ENCODE measurements at places on chromosomes 7 and 10. TPM values are rescaled to one million over a fixed set of nuclear protein-coding genes. Genes with fewer than 3 reads are reported as not detected.

Gene SVIL
- 349 TPM for total RNA-seq

Gene HPSE2
- 1.8 TPM for total RNA-seq

Gene SLC18A3
- total RNA-seq: not detected

Gene ZSCAN25
- total RNA-seq: 21.7 TPM

Gene AKR1C4
- total RNA-seq: not detected

Gene ACSM6
- not detected for total RNA-seq

Gene ZPBP
- total RNA-seq: not detected

- DNase-seq: no peak
- H3K4me3 ChIP-seq: no peak overlapping the region
- no peaks in the 10 kb centered on the region for H3K4me1 ChIP-seq
These were observed 118.6 kb upstream of the CARD11 start for GRCh38 chr7:3162289-3162688.

GRCh38 chr10:74924251-74924963 is 98.0 kb downstream of the KAT6B start:
- H3K27ac ChIP-seq: peak overlapping the region; percentile 75
- H3K27me3 ChIP-seq: no peaks in the 10 kb centered on the region
- no peaks in the 10 kb centered on the region for H3K36me3 ChIP-seq
- H3K4me1 ChIP-seq: peaks cover 49% of the 10 kb centered on the region

DNA sequence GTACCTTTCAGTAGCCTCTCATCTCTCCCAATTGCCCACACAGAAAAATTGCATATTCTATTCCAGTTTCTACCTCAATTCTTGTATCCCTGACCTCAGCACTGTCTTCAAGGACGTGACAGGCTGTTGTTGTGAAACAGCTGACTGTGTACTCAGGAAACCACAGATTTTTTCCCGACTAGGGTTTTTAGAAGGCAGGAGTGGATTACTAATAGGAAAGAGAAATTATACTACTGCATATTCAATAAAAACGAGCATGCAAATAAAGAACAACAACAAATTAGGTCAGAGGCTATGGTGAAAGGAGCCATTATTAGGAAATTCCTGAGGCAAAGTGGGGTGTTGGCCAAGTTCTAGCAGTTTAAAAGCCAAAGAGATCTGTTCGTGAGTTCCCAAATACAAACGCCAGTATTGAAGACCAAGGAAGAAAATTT is 93.4 kb downstream of the DOCK4 start:
- H3K27me3 ChIP-seq: no peaks in the 10 kb centered on the region
- H3K4me1 ChIP-seq: peaks cover 18% of the 10 kb centered on the region
- H3K4me3 ChIP-seq: peak overlapping the region; percentile 39
- no peaks in the 10 kb centered on the region for H3K36me3 ChIP-seq
- no peak for DNase-seq

DNA sequence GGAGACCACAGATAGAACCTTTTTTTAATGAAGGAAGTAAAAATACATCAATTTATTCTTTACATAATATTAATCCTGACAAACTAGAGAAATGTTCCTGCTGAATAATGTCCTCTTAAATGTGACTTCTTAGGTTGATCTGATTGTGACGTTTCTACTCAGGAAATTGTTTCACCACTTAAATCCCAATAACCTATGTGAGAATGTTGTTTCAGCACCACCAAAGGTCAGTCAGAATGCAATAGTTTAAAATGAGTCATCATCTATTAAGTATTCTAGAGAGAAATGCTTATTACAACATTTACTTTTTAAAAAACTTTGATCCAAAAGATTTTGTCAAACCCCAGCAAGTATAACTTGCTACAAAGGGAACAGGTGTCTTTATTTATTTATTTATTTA is 155.4 kb upstream of the CACNA2D1 start:
- H3K27ac ChIP-seq: no peak overlapping the region
- no peak for DNase-seq
- H3K36me3 ChIP-seq: no peaks in the 10 kb centered on the region
- H3K4me1 ChIP-seq: peaks cover 8% of the 10 kb centered on the region

DNA sequence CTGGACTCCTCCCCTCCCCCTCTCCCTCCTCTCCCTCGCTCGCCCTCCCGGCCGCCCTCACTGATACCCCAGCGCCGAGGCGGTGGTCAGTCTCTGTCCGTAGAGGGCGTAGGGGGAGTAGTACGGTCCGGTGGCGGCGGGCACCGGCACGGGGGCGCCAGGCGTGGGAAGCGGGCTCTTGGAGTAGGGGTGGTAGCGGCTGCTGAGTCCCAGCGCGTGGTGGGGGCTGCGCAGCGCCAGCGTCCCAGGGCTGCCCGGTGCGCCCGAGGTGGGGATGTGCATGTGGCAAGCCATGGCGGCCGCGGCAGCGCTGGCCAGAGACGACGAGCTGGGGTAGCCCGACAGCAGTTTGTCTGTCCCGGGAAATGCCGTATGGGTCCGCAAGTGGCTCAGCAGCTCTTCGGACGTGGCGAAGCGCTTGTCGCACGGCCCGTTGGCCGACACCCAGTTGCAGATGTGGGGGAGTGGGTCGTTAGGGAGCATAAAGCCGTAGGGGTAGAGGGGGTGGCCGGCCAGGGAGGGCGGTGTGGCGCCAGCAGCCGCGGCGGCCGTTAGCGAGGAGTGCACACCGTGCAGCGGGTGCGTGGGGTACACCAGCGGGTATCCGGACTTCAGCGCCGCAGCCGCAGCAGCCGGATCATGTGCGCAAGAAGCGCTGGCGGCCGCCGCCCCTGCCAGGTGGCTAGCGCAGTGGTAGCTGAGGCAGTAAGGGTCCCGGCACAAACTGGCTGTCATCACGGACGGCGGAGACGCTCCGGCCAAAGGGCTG is 2.7 kb downstream of the ZNF503 start:
- no peak for DNase-seq
- no peaks in the 10 kb centered on the region for H3K27me3 ChIP-seq
- H3K36me3 ChIP-seq: peaks cover 5% of the 10 kb centered on the region
- peak overlapping the region; percentile 99 for H3K27ac ChIP-seq

- H3K36me3 ChIP-seq: no peaks in the 10 kb centered on the region
- no peaks in the 10 kb centered on the region for H3K4me1 ChIP-seq
- H3K4me3 ChIP-seq: no peak overlapping the region
- H3K27me3 ChIP-seq: no peaks in the 10 kb centered on the region
These were observed 438.1 kb upstream of the NRP1 start for GRCh38 chr10:33772370-33773252.

DNA sequence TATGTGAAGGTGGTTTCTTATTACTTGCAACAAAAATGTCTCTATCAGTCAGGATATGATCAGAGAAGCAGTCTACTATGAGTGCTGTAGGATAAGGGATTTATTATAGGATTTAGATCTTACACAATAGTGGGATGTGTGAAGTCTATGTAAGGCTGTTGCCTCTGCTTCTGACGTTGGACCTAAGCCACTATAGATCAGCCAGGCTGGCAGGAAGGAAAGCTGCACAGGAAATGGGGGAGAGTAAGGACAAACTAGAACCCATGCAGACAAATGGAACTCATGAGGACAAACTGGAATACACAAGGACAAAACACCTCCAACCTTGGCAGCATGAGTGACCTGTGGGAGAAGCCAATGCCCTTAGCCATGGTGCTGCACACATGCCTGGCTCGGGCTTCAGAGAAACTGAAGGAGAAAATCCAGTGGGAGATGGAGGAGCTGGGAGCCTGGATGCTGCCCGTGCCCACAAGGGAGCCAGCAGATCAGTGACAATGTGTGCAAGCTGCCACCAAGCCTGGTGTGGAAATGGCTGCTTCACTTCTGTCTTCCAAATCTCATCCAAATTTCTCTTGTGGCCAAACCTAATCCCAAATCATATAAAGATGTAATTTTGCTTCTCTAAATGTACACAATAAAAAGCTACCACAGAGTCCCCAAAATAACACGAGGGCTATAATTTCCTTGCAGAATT is 147.0 kb upstream of the PCGF5 start:
- no peaks in the 10 kb centered on the region for H3K36me3 ChIP-seq
- no peak overlapping the region for H3K27ac ChIP-seq
- no peak for DNase-seq
- no peaks in the 10 kb centered on the region for H3K27me3 ChIP-seq

GRCh38 chr10:120982507-120982906 is 131.3 kb downstream of the WDR11 start:
- H3K4me1 ChIP-seq: peaks cover 4% of the 10 kb centered on the region
- H3K27me3 ChIP-seq: no peaks in the 10 kb centered on the region
- H3K4me3 ChIP-seq: no peak overlapping the region
- H3K27ac ChIP-seq: no peak overlapping the region
- no peak for DNase-seq

DNA sequence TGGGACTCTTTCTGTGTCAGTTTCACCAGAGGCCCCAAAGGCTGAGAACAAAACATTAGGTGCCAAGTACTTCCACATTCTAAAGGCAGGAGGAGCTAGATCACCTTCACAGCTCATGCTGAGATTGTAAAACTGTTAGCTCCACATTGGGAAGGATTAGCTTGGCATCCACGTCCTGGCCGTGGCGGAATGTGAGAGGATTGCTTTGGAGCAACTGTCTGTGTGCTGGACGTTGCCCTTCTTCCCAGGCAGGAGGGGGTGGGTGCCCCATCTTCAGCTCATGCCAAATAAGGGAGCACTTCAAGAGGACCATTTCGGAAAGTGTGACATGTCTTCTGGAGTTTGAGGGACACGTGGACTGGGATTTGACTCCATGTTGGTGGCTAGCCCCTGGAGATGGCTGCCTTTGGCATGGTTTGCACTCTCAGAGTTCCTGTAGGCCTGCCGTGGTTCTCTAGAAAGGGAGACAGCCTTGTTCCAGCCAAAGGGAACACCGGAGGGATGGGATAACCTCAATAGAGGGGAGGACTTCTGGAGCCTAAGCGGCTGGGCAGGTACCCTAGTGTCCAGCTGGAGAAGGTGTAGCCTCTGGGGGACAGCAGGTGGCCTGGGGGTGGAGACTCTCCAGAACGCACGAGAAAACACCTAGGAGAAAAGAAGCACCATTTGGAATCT is 19.9 kb upstream of the FMC1 start:
- H3K4me3 ChIP-seq: no peak overlapping the region
- H3K36me3 ChIP-seq: no peaks in the 10 kb centered on the region
- no peak overlapping the region for H3K27ac ChIP-seq
- DNase-seq: no peak
- H3K4me1 ChIP-seq: no peaks in the 10 kb centered on the region

DNA sequence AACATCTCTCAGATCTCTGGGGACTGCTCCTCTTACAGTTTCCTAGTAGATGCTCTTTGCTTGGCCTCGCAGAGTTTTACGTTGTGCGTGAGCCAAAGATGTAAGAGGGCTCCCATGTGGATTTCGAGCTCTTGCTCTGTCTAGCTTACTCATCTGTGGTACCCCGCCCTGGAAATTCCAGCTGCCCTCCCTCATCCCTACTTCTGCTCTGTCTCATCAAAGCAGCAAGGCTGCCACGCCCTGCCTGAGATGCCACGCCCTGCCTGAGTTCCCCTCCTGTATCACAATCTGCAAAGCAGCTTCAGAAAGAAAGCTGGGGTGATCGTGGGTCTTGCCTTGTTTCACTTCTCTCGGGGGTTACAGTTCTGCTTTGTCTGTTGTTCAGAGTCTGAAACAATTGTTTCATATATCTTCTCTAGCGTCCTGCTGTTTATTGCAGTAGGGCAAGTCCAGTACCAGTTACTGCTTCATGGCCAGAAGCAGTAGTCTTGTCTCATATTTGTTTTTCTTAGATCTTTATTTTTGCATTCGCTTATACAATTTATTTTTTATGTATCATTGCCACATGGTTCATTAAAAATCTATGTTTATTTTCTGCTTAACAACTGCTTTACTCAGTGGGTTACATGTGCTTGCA is 36.1 kb upstream of the CCNY start:
- no peak overlapping the region for H3K27ac ChIP-seq
- H3K4me3 ChIP-seq: no peak overlapping the region
- DNase-seq: peak; percentile 5
- H3K4me1 ChIP-seq: no peaks in the 10 kb centered on the region

DNA sequence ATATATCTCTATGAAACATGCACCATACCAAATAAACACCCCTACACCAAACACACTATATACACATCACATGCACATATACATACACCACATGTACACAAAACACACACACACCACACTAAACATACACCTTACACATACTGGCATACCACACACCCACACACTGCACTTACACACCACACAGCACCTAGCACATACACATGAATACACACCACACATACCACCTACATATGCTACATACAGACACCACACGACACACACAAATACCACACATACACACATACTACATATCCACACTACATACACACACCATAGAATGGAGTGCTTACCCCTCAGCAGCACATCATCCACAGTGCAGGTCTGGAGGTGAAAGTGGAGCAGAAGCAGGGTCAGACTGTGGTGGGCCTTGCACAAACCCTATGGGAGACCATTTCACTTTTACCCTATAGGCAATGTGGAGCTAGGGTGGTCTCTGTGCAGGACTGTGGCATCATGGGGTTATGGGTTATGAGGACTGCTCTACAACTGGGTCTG is 64.6 kb downstream of the WDFY4 start:
- H3K4me1 ChIP-seq: no peaks in the 10 kb centered on the region
- no peak overlapping the region for H3K4me3 ChIP-seq
- no peaks in the 10 kb centered on the region for H3K27me3 ChIP-seq

GRCh38 chr10:103747193-103747865 is 108.0 kb downstream of the SH3PXD2A start:
- H3K36me3 ChIP-seq: no peaks in the 10 kb centered on the region
- H3K4me3 ChIP-seq: no peak overlapping the region
- H3K27ac ChIP-seq: no peak overlapping the region
- H3K27me3 ChIP-seq: no peaks in the 10 kb centered on the region
- peaks cover 12% of the 10 kb centered on the region for H3K4me1 ChIP-seq

GRCh38 chr10:121596689-121597503 is 1.3 kb downstream of the FGFR2 start:
- H3K27me3 ChIP-seq: no peaks in the 10 kb centered on the region
- DNase-seq: no peak
- peak overlapping the region; percentile 73 for H3K4me3 ChIP-seq

DNA sequence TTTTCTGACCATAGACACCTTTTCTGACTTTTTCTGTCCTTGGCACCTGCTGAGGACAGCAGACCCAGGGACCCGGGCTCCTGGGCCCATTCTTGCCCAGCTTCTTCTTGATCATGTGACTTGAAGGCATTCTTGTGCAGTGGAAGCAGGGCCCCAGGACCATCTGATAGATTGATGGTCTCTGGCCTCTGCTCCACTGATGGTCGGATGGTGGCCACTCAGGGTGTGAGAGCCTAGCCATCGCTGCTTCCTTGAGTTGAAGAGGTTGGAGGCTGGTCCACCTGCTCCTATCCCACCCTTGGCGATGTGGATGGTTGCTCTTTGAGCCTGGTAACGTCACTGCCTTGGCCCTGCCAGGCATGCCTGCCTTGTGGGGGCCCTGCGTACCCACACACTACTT is 37.8 kb upstream of the ZNF716 start:
- no peaks in the 10 kb centered on the region for H3K4me1 ChIP-seq
- DNase-seq: no peak
- no peak overlapping the region for H3K4me3 ChIP-seq
- H3K27me3 ChIP-seq: no peaks in the 10 kb centered on the region
- H3K36me3 ChIP-seq: no peaks in the 10 kb centered on the region

GRCh38 chr7:98651760-98652159 is 34.7 kb downstream of the NPTX2 start:
- no peak overlapping the region for H3K4me3 ChIP-seq
- no peak overlapping the region for H3K27ac ChIP-seq
- no peaks in the 10 kb centered on the region for H3K27me3 ChIP-seq
- H3K4me1 ChIP-seq: no peaks in the 10 kb centered on the region

All from thoracic aorta (tissue), 2 donors.